ENCODE measurements at places on chromosomes 7 and 10. TPM values are rescaled to one million over a fixed set of nuclear protein-coding genes. Genes with fewer than 3 reads are reported as not detected.

CYP2C9 gene
- total RNA-seq: not detected

NODAL gene
- total RNA-seq: not detected

HECW1 gene
- total RNA-seq: 5.4 TPM

DNA sequence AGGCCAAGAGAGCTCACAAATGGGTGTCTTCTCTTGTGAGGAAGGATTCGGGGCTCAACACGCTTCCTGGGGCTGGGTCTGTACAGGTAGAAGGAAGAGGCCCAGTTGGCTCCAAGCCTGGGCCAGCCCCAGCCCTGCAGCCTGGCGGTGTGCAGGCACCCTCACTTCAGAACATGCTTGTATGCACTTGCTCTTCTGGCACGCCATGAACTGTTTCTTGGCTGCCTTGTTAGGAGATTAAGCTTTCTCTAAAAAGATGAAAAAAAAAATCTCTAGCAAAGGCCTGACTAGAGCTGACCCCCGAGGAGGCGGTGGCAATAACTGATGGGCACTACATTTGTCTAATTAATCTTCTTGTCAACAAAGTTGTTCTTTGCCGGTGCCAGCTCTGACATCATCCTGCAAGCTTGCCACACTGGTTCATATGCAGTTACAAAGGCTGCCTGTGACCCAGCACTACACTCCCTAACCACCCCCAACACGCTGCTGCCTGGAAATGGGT, 94.7 kb downstream of the WDR11 start:
- no peak for DNase-seq

- DNase-seq: peak; percentile 13
These were observed 2.4 kb downstream of the TLL2 start for GRCh38 chr10:96511044-96511945.

Measured in HFFc6 (cell line).